ENCODE measurements at places on chromosomes 2 and 18. TPM values are rescaled to one million over a fixed set of nuclear protein-coding genes. Genes with fewer than 3 reads are reported as not detected.
A peak's percentile ranks its signal among the peaks of the same experiment; 100 is the strongest.

GRCh38 chr2:238850091-238850490 lies 2.2 kb downstream of the TWIST2 start:
- no peak for DNase-seq

DNA sequence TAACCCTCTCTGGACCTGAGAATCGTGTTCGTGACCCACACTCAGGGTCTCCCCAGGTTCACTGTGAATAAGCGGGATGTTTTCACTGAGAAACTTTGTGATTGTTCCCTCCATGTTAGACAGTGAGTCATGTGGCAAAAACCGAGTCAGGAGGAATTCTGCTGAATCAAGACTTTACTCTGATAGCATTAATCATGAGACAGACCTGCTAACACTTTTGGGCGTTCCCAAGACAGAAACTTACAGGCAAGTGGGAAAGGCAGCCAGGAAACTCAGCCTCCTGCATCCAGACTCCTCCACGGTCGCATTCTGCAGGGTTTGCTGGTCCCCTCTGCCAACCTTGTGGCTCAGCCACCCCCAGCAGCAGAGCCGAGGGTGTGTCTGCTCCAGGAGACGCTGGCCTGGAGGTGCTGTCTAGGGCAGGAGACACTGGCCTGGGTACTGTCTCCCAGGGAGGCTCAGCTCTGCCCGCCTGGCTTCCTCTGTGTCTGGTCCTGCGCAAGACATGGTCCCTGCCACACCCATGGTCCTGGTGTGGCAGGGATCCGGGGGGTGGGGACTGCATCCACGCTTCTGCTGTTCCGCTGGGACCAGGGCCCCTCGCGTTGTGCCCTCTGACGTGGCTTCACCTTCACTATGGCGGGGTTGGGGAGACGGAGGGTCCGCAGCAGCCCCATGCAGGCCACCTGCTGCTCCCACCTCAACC lies 177.4 kb downstream of the TWIST2 start:
- peak; percentile 15 for DNase-seq

DNA sequence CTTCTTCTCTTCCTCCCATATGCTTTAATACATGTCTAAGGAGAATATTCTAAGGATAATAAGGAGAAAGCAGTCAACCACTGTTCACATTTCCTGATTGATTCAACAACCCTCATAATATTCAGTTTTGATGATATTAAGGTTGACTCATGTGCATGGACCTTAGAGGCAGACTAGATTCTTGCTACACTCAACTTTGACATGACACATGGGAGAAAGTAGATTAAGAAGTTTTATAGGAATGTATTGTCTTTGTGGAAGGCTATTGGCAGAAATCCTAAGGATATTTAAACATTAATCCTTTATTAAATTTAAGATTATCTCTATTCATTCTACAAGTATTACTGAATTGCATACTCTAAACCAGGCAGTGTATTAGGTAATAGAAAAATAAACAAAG lies 309.1 kb upstream of the CYRIA start:
- no peak for DNase-seq

Gene ALLC
- not detected for total RNA-seq

Gene STAT4
- total RNA-seq, result 2.7 TPM

Gene MARCO
- 10.4 TPM for total RNA-seq

Gene ACVR2A
- total RNA-seq, result 23.0 TPM

Measured in thoracic aorta (tissue), 2 donors.